Temporal lobe (tissue), 4 donors: ENCODE measurements at places on chromosomes 2 and 18. TPM values are rescaled to one million over a fixed set of nuclear protein-coding genes. Genes with fewer than 3 reads are reported as not detected.

The IL1B gene
- total RNA-seq: 0.49 TPM

The PER2 gene
- 5.9 TPM for total RNA-seq

The TRIM54 gene
- not detected for total RNA-seq

The CARF gene
- 20.9 TPM for total RNA-seq

The DQX1 gene
- total RNA-seq: 0.98 TPM

The CCDC141 gene
- 1.5 TPM for total RNA-seq

The MC5R gene
- total RNA-seq: 0.25 TPM

The RAB6C gene
- total RNA-seq: 0.98 TPM

The SEH1L gene
- 35.9 TPM for total RNA-seq

The SP100 gene
- 5.4 TPM for total RNA-seq

The KYNU gene
- total RNA-seq: under 0.01 TPM

The ATP6V1C2 gene
- total RNA-seq: 0.25 TPM

The COL3A1 gene
- total RNA-seq: 105 TPM

The CD226 gene
- 0.74 TPM for total RNA-seq

The KLF11 gene
- 13.3 TPM for total RNA-seq

The RBBP8 gene
- total RNA-seq: 9.8 TPM

The SOWAHC gene
- total RNA-seq: 30.2 TPM
